A549 treated with DMSO at 1 μM for 4 hours (cell line): ENCODE measurements at places on chromosomes 5 and 9. TPM values are rescaled to one million over a fixed set of nuclear protein-coding genes. Genes with fewer than 3 reads are reported as not detected.

IGFBPL1 gene
- total RNA-seq: 2.3 to 3.2 TPM (median 2.9 TPM) in 5 replicates

QRFP gene
- not detected in 5 replicates for total RNA-seq

SERF1A gene
- 0.60 to 1.5 TPM (median 0.86 TPM) in 5 replicates for total RNA-seq

MPDZ gene
- total RNA-seq: 12.0 to 15.2 TPM (median 13.2 TPM) in 5 replicates

LCP2 gene
- total RNA-seq: not detected in 5 replicates
